ENCODE measurements at places on chromosomes 16 and 17.

- peaks cover 10% of the 10 kb centered on the region for H3K4me1 ChIP-seq
- no peak for DNase-seq
- H3K36me3 ChIP-seq: peaks cover 10% of the 10 kb centered on the region
- no peaks in the 10 kb centered on the region for H3K27me3 ChIP-seq
Measured at GRCh38 chr17:78789149-78789662, 7.1 kb upstream of the CYTH1 start.

GRCh38 chr17:36131421-36131820 lies 27.8 kb downstream of the CCL4 start:
- no peak for DNase-seq
- no peak overlapping the region for H3K27ac ChIP-seq
- H3K4me3 ChIP-seq: no peak overlapping the region

GRCh38 chr16:55283812-55284717 lies 39.9 kb upstream of the IRX6 start:
- no peak for DNase-seq
- H3K27ac ChIP-seq: no peak overlapping the region
- no peaks in the 10 kb centered on the region for H3K36me3 ChIP-seq
- no peak overlapping the region for H3K4me3 ChIP-seq
- H3K27me3 ChIP-seq: no peaks in the 10 kb centered on the region

DNA sequence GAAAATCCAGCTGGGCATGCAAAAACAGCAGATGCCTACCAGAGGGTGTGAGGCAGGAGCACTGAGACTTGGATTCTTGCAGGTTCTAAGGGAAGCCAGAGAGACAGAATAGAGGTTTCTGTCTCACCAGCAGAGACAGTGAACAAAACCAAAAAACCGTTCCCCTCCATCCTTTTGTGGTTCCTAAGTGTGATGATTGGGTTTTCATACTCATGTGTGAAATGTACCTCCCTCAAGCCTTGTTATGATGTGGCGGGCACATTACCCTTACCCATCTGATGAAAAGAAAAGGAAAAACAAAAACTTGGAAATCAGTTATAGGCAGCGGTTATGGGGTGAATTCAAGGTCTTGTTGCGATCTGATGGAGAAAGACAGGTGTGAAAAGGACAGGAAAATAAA lies 172.6 kb upstream of the CDH13 start:
- DNase-seq: no peak
- peaks cover 43% of the 10 kb centered on the region for H3K27me3 ChIP-seq
- no peak overlapping the region for H3K27ac ChIP-seq

All from RWPE2 (cell line).